Activated naive CD4-positive, alpha-beta T cell treated with anti-CD3 and anti-CD28 coated beads, Interleukin-2, amount 50 U/mL, for 72 hours (primary cell): ENCODE measurements at places on chromosomes 11 and 22. TPM values are rescaled to one million over a fixed set of nuclear protein-coding genes. Genes with fewer than 3 reads are reported as not detected.

The OR8D2 gene
- not detected for total RNA-seq

DNA sequence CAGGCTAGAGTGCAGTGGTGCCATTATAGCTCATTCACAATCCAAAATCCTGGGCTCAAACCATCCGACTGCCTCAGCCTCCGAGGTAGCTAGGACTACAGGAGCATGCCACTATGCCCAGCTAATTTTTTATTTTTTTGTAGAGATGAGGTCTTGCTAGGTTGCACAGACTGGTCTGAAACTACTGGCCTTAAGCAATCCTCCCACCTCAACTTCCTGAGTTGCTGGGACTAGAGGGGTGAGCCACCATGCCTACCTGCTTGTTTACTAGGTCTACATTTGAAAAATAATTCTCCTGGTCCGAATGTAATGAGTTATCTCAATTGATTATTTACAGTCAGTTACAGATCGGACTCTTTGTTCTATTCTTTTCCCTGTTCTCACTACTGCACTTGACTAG, 22.0 kb downstream of the TAF1D start:
- no peak for DNase-seq

DNA sequence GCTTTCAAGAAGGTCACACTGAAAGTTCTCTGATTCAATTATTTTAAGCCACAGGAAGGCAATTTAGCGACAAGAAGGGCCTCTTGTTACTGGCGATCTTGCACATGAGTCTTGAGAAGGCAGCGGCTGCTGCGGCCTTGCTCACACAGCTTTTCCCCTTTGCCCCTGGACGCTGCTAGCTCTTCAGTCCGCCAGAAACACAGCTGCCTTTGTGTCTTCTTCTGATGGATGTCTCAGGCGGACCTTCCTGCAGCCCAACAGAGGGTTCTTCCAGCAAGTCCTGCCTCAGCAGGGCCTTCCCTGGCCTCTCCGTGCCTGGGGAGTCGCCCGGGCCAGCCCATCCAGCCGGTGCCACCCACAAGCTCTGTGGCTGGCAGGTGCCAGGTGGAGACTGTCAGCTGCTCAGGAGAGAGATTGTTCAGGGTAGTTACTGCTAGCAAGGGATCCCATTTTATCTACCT, 59.4 kb downstream of the PKNOX2 start:
- no peak for DNase-seq

The DNAJB7 gene
- not detected for total RNA-seq

DNA sequence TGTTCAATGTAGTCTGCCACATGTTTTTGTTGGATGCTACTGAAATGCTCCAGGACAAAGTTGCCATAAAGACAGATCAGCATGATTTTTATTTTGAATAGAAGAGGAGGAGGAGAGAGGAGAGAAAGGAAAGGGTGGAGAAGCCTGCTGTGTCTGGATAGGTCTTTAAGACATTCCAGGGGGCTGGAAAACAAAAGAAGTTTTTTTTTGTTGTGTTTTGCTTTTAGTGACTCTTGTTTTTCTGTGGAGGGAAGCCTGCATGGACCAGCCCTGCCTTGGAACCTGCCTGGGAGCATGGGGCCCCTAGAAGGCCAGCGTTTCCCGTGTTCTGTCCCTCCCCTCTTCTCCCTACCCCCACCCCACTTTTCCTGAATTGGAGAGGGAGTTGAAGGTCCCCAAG, 2.3 kb downstream of the TSPAN18 start:
- DNase-seq: no peak

DNA sequence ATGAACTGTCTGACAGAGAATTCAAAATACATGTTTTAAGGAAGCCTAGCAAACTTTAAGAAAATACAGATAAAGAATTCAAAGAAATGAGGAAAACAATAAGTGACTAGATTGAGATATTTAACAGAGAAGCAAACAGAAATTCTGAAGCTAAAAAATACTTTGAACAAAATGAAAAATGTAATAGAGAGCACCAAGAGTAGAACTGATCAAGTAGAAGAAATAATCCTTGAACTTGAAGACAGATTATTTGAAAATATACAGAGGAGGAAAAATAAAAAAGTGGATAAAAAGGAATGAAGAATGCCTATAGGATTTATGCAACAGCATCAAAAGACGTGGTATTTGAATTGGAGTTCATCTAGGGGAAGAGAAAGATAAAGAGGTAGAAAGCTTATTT, 101.9 kb upstream of the OR4B1 start:
- DNase-seq: no peak
